CD8-positive, alpha-beta memory T cell (primary cell): ENCODE measurements at places on chromosomes 11 and 22. TPM values are rescaled to one million over a fixed set of nuclear protein-coding genes. Genes with fewer than 3 reads are reported as not detected.
A peak's percentile ranks its signal among the peaks of the same experiment; 100 is the strongest.

Gene WNT11
- total RNA-seq: not detected

Gene BATF2
- 0.11 TPM for total RNA-seq

Gene GLYAT
- not detected for total RNA-seq

Gene DSCAML1
- total RNA-seq: 0.91 TPM

Gene MS4A6A
- total RNA-seq: 1.6 TPM

Gene CHRNA10
- 1.6 TPM for total RNA-seq

DNA sequence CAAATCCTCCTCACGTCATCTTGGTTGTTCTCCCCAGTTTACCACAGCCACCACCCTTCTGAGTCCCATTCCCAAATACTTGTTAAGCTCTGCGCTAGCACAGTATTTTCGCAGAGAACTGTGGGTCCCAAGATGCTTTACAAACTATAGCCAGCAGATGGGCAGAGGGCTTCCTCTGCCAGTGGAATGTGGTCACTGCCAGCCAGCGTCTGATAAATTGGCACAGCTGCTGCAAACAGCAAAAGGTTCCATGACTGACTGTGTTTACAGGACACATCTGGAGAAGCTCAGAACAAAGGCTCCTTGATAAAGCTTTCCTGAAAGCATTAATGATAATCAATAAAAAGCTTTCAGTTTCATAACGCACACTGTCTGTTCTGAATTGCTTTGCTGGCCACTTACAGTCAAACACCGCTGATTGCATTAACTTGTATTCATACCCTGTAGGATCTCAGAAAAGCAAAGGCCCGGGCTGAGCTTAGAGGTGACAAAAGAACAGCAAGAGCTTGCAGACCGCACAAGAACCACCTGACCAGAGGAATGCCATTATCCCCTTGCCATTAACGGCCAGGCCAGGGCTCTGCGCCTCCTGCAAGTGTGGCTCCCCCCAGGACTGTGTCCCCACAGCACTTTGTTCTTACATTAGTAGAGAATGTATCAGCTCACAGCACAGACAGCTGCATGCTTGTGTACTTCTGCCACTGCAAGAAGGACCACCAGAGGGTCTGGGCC is 120.6 kb downstream of the MICAL3 start:
- no peaks in the 10 kb centered on the region for H3K4me1 ChIP-seq
- H3K27me3 ChIP-seq: no peaks in the 10 kb centered on the region
- no peak overlapping the region for H3K4me3 ChIP-seq
- no peak for DNase-seq
- H3K36me3 ChIP-seq: no peaks in the 10 kb centered on the region

- H3K27ac ChIP-seq: no peak overlapping the region
- H3K27me3 ChIP-seq: no peaks in the 10 kb centered on the region
- DNase-seq: no peak
- no peaks in the 10 kb centered on the region for H3K36me3 ChIP-seq
- H3K4me3 ChIP-seq: no peak overlapping the region
Measured at GRCh38 chr11:127670374-127671119, 670.0 kb upstream of the KIRREL3 start.

- no peak for DNase-seq
- H3K27ac ChIP-seq: no peak overlapping the region
- H3K36me3 ChIP-seq: no peaks in the 10 kb centered on the region
- peaks cover 10% of the 10 kb centered on the region for H3K4me1 ChIP-seq
Measured at GRCh38 chr11:2914455-2915195, 14.6 kb downstream of the PHLDA2 start.

DNA sequence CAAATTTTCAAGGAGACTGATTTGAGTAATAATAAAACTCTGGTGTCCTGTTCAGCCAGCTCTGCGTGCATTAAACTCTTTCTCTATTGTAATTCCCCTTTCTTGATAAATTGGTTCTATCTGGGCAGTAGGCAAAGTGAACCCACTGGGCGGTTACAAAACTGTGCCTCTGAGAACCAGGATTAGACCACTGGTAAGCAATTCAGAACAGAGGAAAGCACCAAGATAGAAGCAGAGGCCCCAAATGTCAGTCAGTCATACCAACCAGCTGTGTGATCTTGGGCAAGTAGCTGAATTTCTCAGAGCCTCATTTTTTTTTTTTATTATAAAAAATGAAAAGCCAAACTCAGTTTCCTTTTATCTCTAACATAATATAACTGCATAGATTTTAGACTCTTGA is 54.9 kb downstream of the TRIM44 start:
- DNase-seq: no peak
- no peak overlapping the region for H3K4me3 ChIP-seq
- H3K4me1 ChIP-seq: no peaks in the 10 kb centered on the region
- H3K27ac ChIP-seq: no peak overlapping the region

DNA sequence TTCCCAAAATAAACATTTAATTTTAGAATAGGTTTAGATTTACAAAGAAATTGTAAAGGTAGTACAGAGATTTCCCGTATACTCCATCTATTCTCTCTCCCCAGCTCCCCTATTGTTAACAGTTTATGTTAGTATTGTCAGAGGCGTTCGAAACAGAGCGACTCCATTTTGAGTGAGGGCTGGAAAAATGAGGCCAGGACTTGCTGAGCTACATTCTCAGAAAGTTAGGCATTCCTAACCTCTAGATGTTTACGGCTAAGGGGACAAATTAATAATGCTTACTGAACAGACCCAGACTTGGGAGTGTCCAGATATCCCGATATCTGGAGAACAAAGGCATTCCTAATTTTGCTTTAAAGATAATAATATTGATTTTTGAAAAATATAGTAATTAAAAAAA is 12.4 kb upstream of the NUP160 start:
- H3K36me3 ChIP-seq: no peaks in the 10 kb centered on the region
- H3K27ac ChIP-seq: no peak overlapping the region
- no peak for DNase-seq

DNA sequence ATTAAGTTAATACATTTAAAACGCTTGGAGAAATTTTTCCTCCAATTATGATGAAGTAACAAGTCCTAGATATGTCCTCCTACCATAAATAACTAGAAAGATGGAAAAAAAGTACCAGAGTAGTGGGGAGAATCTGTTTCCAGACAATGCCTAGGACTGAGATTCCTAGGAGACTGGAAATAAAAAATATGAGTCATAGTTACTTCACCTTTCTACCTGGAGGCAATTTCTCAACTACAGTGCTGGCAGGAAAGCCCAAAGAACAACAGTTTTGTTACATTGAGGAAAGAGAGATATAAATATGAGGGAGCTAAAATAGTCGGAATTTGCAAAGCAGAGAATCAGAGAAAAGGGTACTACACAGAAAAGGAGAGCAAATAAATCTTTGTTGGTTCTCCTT is 202.1 kb upstream of the ARHGAP42 start:
- DNase-seq: no peak
- H3K27me3 ChIP-seq: no peaks in the 10 kb centered on the region
- no peaks in the 10 kb centered on the region for H3K4me1 ChIP-seq
- no peak overlapping the region for H3K4me3 ChIP-seq
- H3K36me3 ChIP-seq: no peaks in the 10 kb centered on the region
- no peak overlapping the region for H3K27ac ChIP-seq

- no peaks in the 10 kb centered on the region for H3K36me3 ChIP-seq
- no peak overlapping the region for H3K27ac ChIP-seq
- no peaks in the 10 kb centered on the region for H3K27me3 ChIP-seq
- H3K4me1 ChIP-seq: no peaks in the 10 kb centered on the region
Measured at GRCh38 chr11:42521994-42522393, 789.8 kb upstream of the API5 start.

DNA sequence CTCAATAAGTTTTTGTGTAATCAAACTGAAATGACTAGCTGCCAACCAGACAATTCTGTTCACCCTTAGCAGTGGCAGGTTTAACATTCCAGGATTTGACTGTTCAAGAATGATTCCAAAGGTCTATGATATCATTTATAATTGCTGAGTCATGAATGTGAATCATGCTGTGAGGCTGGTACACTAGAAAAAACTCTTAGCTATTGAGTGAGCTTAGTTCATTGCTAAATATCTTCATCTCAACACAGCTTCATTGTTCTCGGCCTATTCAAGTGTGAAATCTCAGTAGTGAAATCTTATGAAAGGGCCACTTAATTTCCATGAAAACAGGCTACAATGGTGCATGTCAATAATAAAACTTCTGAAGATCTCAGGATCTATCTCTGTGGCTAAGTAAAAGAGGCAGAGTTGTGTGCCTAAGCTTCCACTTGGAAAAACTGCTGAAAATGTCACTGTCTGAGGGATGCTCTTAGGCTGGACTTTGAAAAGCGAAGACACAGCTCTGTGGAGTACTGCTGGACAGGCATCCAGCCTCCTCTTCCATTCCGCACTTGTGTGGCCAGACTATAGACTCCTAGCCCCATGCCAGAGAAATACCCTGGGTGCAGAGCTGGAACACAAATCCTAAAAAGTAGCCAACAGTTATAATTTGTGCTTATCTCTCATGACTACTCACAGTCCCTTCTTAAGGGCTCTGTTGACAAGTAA is 12.8 kb downstream of the AQP11 start:
- no peak overlapping the region for H3K27ac ChIP-seq
- H3K4me3 ChIP-seq: no peak overlapping the region
- H3K4me1 ChIP-seq: no peaks in the 10 kb centered on the region
- no peaks in the 10 kb centered on the region for H3K36me3 ChIP-seq
- no peak for DNase-seq
- H3K27me3 ChIP-seq: no peaks in the 10 kb centered on the region

GRCh38 chr11:80144897-80145594 is 704.2 kb upstream of the TENM4 start:
- no peaks in the 10 kb centered on the region for H3K27me3 ChIP-seq
- DNase-seq: no peak
- no peaks in the 10 kb centered on the region for H3K36me3 ChIP-seq
- no peaks in the 10 kb centered on the region for H3K4me1 ChIP-seq

DNA sequence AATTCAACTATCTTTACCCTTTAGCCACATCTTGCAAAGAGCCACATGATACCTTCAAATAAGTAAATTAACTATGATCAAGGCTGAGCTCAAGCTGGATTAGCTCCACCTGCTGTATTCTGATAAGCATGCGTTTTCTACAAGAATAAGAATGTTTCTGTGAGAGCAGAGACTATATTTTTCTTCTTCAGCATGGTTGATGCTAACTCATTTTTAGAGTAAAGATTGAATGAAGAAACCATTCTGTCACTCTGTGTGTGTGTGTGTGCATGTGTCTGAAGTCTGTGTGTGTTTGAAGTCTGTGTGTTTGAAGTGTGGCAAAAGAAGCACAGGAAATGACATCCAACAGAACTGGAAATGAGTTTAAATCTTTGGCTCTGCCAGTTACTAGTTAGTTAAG is 12.0 kb upstream of the LAYN start:
- H3K27ac ChIP-seq: no peak overlapping the region
- no peak overlapping the region for H3K4me3 ChIP-seq
- no peaks in the 10 kb centered on the region for H3K36me3 ChIP-seq
- H3K4me1 ChIP-seq: no peaks in the 10 kb centered on the region
- no peak for DNase-seq

DNA sequence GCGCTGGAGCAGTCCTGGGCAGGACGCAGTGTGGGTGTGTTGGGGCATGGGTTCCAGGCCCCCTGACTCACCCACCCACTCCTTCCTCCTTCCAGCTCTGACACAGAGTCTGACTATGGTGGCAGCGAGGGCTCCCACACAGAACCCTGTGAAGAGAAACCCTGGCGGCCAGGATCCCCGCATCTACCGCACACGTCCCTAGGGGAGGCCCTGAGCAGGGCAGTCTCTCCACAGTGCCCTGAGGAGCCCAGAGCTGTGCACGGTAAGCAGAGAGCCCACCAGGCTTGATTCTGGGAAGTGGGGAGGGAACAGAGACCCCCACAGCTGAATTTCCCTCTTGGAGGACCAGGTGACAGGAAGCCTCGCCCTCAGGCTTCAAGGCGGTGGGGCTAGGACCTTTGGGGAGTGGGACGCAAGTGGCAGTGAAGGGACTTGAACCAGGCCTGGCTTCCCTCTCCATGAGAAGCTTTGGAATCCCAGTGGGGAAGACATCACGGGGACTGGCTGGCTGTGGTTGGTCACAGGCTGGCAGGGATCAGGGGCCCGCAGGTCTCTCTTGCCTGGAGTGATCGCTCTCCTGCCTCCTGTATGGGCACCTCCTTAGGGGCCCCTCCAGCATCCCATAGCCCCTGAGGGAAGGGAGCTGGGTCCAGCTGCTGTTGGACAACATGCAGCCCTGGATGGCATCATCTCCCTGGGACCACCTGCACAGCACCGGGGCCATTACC is 96.4 kb upstream of the PARVA start:
- no peaks in the 10 kb centered on the region for H3K27me3 ChIP-seq
- H3K27ac ChIP-seq: no peak overlapping the region
- H3K4me1 ChIP-seq: peaks cover 5% of the 10 kb centered on the region
- no peak overlapping the region for H3K4me3 ChIP-seq
- no peaks in the 10 kb centered on the region for H3K36me3 ChIP-seq

GRCh38 chr11:57378186-57378585 is 2.8 kb downstream of the PRG3 start:
- no peaks in the 10 kb centered on the region for H3K36me3 ChIP-seq
- no peak overlapping the region for H3K4me3 ChIP-seq
- H3K27me3 ChIP-seq: no peaks in the 10 kb centered on the region
- no peak overlapping the region for H3K27ac ChIP-seq
- no peaks in the 10 kb centered on the region for H3K4me1 ChIP-seq

- no peak for DNase-seq
- no peak overlapping the region for H3K27ac ChIP-seq
- peaks cover 22% of the 10 kb centered on the region for H3K4me1 ChIP-seq
- peaks cover 50% of the 10 kb centered on the region for H3K27me3 ChIP-seq
- no peak overlapping the region for H3K4me3 ChIP-seq
- H3K36me3 ChIP-seq: no peaks in the 10 kb centered on the region
Measured at GRCh38 chr11:16611401-16611921, 127.0 kb upstream of the C11orf58 start.

- no peak overlapping the region for H3K4me3 ChIP-seq
- H3K4me1 ChIP-seq: no peaks in the 10 kb centered on the region
- no peak overlapping the region for H3K27ac ChIP-seq
- no peak for DNase-seq
Measured at GRCh38 chr11:79694368-79694767, 253.5 kb upstream of the TENM4 start.

DNA sequence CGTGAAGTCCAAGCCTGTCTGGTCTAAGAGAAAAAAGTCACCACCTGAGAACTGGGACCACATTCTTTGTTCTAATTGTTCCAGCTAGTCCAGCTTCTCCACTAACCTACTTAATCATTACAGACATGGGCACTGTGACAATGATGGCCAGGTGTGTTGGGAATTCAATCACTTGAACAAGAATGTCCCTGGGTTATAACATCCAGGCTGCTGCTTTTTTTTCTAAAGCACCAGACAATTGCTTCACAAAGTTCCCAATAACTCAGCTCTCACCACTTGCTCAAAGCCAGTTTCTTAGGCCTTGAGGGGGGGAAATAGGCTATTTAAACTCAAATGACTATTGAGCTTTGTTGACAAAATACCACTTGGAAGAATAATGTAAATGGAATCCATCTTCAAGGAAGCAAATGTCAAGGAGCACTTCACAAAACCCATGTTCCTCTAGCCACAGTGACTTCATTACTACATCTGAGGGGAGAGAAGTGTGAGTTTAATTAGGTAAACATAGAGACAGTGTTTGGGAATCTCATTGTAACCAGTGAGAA is 80.3 kb downstream of the ME3 start:
- peaks cover 12% of the 10 kb centered on the region for H3K4me1 ChIP-seq
- no peak overlapping the region for H3K27ac ChIP-seq
- no peaks in the 10 kb centered on the region for H3K36me3 ChIP-seq
- DNase-seq: no peak

GRCh38 chr11:45146072-45147016 is at the start of gene PRDM11:
TSS of gene PRDM11 (plus strand) at chr11:45146639. CDS start at chr11:45181767, 35,128 bp downstream.
- H3K27ac ChIP-seq: peak within 1 kb of the TSS; percentile 77
- peaks cover 22% of the 10 kb centered on the region for H3K4me1 ChIP-seq
- peak within 1 kb of the TSS; percentile 76 for H3K4me3 ChIP-seq

- H3K4me3 ChIP-seq: peak overlapping the region; percentile 56
- DNase-seq: no peak
- H3K36me3 ChIP-seq: no peaks in the 10 kb centered on the region
- H3K4me1 ChIP-seq: peaks cover 19% of the 10 kb centered on the region
Measured at GRCh38 chr11:803770-804598, 1.0 kb downstream of the PIDD1 start.
